ENCODE measurements at places on chromosomes 12 and 14.
A peak's percentile ranks its signal among the peaks of the same experiment; 100 is the strongest.

DNA sequence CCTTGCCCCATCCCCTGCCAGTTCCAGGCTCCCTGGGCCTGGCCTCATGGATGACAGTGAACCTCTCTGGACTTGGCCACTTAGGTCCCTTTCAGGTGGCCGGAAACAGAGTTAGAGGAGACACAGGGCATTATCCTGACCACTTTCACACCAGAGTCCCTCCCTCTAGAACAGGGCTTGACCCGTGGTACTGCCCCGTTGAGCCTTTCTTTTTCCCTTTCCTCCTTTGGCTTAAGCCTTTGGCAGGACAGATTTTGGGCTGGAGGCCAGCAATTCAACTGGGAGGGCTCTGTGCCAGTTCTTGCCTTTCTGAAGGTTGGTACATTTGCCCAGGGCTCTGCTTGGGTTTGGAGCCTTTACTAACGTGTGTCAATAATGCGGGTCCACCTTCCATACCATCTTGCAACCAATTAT lies 22.8 kb downstream of the TPCN1 start:
- peak; percentile 82 for DNase-seq

GRCh38 chr14:51870606-51871005 lies 10.2 kb downstream of the GNG2 start:
- no peak for DNase-seq

GRCh38 chr14:31414190-31414833 lies 6.0 kb downstream of the HEATR5A start:
- no peak for DNase-seq

- DNase-seq = no peak
These were observed 206.8 kb upstream of the BCL2L14 start for GRCh38 chr12:11863988-11864387.

- no peak for DNase-seq
These were observed 39.6 kb downstream of the DAD1 start for GRCh38 chr14:22549324-22549962.

DNA sequence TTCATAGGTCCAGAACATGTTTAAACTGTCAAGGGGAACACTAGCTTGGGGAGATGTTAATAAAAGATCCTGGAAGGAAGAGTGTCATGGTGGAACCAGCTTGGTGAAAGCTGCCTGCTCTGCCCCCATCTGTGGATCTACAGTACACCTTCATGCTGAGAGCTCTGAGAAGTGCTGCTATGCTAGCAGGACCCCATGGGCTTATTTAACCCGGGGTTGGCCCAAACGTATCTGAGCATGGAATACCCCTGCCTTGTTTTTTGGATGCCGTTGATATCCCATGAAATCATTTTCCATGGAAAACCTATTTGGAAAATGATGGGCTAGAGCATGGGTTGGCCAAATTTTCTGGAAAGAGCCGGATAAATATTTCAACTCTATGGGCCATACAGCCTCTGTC lies 14.2 kb downstream of the UBE3B start:
- DNase-seq = no peak

GRCh38 chr14:50762001-50762930 lies 68.7 kb downstream of the NIN start:
- no peak for DNase-seq

DNA sequence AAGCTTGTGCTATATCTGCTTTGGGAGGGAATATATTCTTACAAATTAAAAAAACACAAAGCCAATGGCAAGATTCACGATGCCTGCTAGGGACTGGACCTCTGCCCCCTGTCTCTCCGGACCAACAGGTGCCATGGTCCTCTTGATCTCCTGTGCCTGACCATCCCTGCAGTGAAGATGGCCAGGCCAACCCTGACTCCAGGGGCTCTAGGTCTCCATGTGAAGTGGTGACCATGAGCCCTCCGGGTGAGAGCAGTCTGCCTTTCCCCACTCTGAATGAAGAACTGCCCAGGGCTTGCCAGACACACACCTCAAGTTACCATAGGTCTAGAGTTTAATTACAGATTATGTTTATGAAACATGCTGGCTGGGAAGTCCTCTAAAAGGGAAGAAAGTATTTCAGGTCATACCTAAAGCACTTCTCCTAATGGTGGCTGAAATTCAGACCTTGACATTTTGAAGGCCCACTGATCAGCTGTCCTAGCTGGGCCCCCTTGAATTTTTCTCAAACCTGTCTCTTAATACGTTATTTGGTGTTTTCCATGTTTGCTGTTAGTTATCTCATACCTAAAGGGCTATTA lies 1.4 kb downstream of the ARHGDIB start:
- DNase-seq = no peak

- no peak for DNase-seq
These were observed 17.7 kb upstream of the DHRS2 start for GRCh38 chr14:23618415-23618988.

GRCh38 chr14:100678469-100678828 lies 48.2 kb upstream of the DLK1 start:
- DNase-seq = no peak

- no peak for DNase-seq
These were observed 233.6 kb downstream of the SYT10 start for GRCh38 chr12:33205981-33206380.

DNA sequence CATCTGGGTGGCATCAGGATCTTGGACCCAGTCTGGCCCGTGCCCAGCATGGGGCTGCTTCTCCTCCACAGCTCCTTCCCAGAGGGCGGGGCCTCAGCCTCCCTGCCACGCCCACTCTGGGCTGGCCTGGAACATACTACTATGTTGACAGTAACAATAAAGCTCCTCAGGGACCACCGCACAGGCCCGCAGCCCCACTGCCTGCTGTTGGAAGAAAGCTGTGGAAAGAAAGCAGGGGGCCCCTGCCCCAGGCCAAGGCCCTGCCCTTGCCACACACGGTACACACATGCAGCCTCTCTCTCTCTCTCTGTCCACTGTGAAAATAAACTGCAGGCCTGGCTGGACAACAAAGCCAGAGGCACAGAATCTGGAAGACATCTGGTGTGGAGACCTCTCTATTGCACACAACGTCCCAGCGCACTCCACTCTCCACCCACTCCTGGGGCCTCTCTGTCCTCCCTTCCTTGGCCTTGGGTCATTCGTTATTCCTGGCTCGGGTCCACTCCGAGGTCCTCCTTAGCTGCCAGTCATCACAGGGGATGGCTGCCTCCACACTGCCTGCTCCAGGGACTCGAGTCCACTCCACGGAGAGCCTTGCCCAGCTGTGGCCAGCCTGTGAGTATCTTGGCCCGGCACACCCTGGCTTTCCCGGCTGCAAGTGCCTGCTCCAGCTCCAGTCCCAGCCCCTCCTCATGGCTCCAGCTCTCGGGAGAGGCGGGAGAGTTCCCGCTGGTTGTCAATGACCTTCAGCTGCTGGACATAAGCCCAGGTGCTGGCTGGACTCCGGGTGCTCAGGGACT lies 11.8 kb upstream of the ENDOU start:
- DNase-seq = peak; percentile 34

GRCh38 chr12:55982319-55982936 lies 8.6 kb downstream of the RAB5B start:
- DNase-seq = no peak

GRCh38 chr12:113040722-113041171 lies 15.8 kb upstream of the DTX1 start:
- DNase-seq = no peak

DNA sequence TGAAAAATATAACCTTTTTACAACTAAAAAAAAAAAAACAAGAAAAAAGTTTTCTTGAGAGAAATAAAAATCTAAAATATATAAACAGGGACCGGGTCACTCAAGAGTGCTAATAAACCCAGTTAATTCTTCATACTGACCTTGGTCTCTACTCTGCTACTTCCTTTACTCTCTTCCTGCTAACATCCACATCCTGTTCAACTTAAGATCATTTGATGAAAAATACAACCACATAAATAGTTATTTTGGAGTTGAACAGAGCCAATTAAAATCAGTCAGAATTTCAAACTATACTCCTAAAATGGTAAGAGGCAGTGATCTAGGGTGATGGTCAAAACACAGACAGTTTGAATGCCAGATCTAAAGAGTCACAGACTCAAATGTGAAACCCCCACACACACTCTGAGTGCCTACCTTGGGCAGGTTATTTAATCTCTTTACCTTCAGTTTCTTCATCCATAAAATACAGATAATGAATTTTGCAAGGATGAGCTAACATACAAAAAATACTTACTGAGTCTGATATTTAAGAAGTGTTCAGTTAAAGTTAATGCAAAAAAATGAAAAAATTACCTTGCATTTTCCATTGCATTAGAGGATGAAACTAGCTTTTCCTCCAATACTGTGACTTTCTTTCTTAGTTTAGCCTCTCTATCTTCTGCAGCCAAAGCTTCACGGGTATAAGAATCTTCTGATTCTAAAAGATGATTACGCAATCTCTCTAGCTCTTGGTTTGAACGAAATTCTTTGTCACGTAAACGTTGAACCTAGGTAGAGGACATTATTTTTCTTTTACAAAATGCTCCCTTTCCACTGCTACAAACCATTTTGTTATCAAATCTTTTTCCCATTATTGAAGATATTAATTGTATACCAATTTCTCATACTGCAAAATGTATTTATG lies 40.9 kb downstream of the TRIP11 start:
- no peak for DNase-seq

DNA sequence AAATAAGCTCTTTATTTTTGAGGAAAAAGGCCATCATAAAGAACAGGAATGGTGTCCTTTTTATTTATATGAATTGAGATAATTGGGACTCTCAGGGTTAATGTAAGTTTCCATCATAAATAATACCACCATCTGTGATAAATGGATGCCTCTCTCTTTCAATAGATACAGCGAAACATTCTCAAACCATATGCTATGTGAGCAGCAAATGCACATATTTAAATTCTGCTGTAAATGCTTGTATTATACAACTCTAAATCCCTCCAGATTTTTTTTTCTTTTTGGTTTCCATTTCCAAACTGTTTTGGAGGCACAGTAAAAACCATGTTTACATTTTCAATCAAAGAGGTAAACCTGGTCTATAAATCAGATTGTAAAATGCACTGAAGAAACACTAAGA lies 132.3 kb downstream of the TMEM132C start:
- peak; percentile 31 for DNase-seq

DNA sequence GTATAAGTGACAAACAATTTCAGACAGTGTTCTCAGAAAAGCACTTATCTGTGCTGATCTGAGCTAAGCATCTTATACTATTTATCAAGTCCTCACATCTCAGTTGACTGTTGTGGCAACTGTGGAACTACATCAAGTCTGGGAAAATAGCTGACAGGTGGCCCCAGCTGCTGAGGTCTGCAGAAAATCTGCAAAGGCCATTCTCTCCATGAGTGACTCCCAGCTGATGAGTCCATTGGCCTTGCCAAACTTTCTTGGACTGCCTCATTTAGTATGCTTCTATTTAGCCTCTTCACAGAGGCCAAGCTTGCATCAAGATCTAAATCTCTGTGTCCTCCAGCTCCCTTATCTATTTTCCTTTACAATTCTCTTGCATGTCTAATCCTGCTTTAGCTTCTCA lies 174.5 kb upstream of the RBM19 start:
- no peak for DNase-seq

GRCh38 chr12:29783773-29784666 lies at the start of gene TMTC1:
TMTC1 (minus strand) TSS chr12:29783942; CDS start chr12:29783751, 191 bp downstream.
- DNase-seq = peak; percentile 65

GRCh38 chr12:64034901-64035576 lies 187.1 kb downstream of the KICS2 start:
- DNase-seq = no peak
